Stimulated activated CD8-positive, alpha-beta memory T cell treated with anti-CD3 and anti-CD28 coated beads, Interleukin-15, amount 100 ng/mL, for 48 hours (primary cell): ENCODE measurements at places on chromosomes 3 and 15.

DNA sequence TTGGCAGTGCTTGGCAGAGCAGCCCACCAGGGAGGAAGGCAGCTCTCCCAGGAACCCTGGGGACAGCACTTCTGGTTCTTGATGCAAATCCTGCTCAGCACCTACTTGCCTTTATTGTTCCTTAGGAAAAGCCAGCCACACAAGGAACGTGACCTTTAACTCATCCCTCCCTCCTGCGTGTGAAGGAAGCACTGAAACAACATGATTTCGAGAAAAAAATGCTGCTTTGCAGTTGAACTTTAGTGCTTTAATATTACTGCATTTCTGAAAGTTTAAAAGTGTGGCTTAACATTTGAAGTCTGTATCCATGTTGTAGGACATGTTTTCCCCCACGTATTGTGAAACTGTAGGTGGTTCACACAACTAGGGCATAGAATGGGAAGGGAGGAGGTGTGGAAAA, 50.4 kb upstream of the CTNNB1 start:
- no peak for DNase-seq

DNA sequence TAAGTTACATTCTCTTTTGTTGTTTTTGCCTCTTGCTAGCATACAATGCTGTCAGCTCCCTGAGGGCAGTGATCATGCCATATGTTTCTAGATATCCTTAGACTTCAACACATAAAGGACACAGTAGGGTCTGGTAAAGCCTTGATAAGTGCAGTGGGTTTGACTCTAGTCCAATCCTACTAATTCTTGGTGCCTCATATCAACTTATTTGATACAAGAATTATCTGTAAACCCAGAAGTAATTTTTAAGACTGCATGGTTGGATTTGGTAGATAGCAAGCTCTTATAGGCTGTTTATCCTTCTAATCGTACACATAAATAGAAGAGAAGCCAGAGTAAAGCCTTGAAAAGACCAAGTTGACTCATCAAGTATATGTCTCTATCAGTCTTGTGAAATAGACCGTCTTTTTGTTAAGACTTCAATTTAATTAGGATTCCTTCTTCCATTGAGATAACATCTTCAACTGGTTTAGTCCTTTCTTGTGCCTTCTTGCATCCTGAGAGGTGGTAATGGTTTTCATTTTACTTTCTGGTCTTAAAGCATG, 265.6 kb upstream of the CDIN1 start:
- no peak for DNase-seq

DNA sequence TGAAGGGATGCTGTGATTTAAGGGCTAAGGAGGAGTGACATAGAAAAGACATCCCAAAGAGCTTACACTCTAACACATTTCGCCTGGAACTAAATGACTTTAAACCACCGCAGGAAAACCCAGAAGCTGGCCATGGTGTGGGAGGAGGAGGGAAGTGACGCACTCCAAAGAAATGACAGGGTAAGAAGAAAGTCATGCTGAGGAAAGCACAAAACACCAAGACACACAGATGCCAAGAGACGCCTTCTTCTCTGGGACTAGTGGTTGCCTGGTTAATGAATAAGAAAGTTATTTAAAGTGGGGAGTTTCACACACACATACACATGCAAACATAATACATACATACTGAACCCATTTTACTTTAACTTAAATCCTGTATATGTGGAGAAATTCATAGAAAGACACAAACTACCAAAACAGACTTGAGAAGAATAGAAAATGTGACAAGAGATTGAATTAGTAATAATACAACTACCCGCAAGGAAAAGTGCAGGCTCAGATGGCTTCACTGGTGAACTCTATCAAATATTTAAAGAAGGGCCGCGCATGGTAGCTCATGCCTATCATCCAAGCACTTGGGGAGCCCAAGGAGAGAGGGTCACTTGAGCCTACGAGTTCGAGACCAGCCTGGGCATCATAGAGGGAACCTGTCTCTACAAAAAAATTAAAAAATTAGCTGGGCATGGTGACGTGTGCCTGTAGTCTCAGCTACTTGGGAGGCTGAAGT, 125.5 kb downstream of the NSMCE3 start:
- DNase-seq = no peak

- DNase-seq = no peak
These were observed 162.5 kb downstream of the TPRG1 start for GRCh38 chr3:189334064-189334920.

- DNase-seq = no peak
These were observed 51.9 kb downstream of the ZBTB20 start for GRCh38 chr3:115095236-115095635.

DNA sequence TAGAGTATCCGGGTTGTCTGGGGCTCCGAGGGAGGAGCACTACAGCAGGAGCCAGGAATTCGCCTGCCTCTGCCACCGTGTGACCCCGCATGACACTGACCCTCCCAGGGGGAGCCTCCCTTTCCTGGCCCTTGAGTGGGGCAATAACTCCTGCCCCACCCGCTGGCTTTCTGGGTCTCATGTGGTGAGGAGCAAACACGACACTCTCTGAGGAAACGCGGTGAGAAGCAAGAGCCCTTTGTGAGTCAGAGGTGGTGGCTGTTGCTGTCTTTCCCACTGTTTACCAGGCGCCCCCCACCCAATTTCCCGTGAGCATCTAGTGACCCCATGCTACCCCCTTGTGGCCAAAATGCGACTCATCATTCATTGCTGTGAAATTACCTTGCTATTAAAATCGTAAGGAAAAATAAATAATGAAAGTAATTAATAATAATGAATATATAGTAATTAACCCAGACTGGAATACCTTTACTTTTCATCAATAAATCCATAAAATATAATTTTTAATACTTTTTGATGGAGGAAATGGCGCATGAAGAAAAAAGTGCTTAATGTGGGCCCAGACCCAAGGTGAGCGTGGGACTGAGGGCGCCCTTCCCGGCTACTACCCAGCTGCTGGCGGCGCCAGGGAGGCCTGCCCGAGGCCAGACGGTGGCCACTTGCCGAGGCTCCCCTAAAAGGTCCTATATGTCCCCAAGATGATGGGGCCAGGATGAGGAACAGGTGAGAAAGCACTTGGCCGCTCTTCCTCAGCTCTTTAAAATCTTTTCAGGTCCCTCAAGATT, 29.3 kb downstream of the CCNL1 start:
- DNase-seq = peak; percentile 29

DNA sequence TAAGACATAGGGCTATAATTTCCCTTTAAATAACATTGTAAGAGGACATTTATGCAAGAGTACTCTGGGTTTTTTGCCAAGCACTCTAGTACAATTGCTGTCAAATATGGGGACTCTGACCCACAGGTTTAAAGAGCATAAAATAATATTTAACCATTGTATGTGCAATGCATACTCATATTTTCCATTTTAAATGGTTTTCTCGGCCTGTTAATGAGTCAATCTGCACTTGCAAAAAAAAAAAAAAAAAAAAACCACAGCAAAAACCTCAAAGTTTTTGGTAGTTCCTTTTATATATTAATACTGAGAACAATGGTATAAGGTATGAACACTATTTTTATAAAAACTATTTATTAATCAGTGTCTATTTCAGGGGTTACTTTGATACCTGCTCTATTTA, 304.0 kb upstream of the CBLB start:
- no peak for DNase-seq

DNA sequence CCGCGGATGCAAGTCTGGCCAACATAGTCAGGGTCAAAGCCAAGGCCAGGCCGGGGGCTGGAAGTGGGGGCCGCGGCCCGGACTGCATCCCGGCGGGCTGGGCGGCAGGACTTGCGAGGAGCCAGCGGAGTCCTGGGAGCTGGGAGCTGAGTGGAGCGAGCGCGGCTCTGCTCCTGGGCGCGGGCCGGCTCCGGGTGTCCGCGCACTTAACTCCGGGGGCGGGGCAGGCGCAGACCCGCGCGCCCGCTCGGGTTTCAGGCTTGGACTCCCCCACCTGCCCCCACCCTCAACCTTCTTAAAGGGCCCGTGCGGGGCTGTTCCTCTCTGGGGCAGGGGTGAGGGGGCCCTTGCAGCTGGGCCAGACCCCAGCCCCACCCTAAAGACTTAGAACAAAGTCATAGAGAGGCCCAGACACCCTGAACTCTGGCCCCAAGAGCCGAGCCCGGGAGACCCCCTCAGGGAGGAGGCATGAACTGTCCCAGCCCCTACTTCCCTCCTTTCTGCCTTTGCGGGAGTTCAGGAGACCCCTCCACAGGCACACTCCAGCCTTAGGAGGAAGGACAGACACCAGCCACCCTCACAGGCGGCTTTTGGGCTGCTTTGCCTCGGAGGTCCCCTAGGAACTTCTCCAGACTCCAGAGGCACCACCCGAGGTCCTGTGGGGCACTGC, at the start of gene CSPG4:
CSPG4 (minus strand) TSS at position 181 of the 670 bp plus-strand sequence; CDS start at position 88, 93 bp downstream.
- DNase-seq = no peak

GRCh38 chr3:72970942-72971341, 25.7 kb upstream of the PPP4R2 start:
- DNase-seq = no peak

DNA sequence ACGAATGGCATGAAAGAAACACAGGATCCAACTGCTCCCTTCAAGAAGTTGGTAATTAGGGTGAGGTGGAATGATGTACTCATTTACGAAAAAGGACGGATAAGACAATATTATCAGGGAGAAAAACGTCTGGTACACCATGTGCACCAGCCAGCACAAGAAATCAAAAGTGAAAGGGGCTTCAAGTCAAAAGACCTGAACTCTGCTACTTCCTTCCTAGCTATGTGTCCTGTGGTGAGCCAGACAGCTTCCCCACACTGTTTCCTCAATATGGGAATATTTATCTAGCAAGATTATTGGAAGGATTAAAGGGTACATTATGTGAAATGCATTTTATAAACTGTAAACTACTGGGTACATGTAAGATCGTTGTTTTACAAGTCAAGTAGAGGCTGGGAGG, 33.9 kb downstream of the RAB27A start:
- DNase-seq = no peak
